NCI-H2227 treated with DMSO at 0.1 percent for 48 hours (cell line): ENCODE measurements at places on chromosomes 5 and 9.
A peak's percentile ranks its signal among the peaks of the same experiment; 100 is the strongest.

- DNase-seq, result no peak
Measured at GRCh38 chr9:121609822-121610637, 41.4 kb upstream of the DAB2IP start.

DNA sequence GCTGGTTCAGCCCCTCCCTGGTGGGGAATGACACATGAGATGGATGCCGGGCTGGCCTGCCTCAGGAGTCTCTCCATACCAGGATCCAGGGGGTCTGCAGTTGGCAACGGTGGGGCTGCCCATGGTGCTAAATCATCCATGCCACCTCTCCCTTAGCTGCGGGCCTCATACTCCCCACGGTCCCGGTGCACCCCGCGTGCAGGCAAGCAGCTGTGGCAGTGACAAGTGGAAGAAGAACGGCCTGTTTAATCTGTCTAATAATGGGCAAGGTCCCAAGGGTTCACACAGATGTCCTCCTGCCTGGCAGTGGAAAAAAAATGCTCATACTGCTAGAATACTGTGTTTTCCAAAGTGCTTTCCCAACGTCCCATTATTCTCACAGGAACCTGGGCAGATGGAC, 196.9 kb upstream of the PANK3 start:
- DNase-seq, result no peak

GRCh38 chr5:61467766-61468482, 135.9 kb downstream of the ZSWIM6 start:
- DNase-seq, result no peak

- DNase-seq, result no peak
Measured at GRCh38 chr9:36213387-36213786, 22.7 kb downstream of the CLTA start.

DNA sequence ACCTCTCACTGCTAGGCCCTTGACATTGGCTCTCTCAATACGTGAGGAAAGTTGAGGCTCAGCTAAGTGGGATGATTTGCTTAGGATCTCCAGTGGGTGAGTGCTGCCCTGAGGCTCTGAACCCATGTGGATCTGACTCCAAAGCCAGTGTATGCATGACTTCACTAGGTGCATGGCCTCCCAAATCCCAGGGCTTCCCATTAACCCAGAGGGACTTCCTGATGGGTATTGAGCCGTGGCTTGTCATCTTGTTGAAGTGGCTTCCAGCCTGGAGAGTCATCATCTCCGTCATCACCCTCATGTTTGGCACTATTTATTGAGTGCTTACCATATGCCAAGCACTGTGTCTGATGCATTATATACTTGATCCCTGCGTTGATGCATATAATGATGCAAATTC, 37.3 kb upstream of the TEX48 start:
- DNase-seq, result no peak

DNA sequence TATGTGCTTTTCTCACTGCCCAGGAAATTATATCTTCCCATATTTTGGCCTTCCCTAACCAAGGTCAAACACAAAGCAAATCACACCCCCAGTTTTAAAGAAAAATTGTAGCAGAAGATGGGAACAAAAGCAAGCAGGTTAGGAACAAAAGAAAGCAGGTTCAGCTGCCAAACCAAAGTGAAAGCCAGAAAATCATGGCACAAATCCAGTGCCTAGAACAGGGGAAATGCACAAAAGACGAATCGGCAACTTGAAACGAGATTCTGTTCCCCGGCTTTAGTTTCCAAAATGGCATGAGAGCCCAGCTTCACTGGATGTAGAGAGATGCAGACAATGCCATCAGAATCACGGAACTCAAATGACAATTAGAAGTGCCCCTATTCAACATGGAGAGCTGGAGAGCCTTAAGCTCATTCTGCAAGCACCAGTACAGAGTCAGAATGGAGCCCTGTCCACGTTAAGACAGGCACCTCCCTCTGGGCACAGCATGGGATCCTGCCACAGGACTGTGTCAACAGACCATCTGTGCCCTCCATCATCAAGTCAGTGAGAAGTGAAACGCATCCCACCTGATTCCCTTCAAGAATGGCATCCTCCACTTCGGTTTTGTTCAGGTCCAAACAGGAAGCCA, 13.8 kb downstream of the DNAH5 start:
- DNase-seq, result peak; percentile 81

DNA sequence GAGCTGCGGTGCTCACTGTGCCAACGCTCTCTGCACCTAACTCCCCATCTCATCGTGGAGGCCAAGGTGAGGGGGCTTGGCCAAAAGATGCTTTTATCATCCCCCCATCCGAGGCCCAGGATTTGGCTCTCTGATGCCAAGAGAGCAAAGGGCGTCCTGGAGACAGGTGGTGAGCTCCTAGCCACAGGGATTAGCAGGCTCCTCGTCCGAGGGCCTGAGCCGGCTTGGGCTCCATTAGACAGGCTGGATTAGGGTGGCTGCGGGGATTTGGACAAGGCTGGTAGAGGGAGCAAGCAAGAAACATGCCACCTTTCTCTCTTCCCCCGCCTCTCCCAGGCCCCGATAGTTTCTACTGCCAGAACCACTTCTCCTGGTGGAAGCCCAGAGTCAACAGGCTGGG, 1.0 kb upstream of the GRM6 start:
- DNase-seq, result no peak

- DNase-seq, result no peak
Measured at GRCh38 chr5:166722939-166723338, 1568.5 kb upstream of the WWC1 start.

GRCh38 chr5:174547814-174548213, 176.6 kb upstream of the MSX2 start:
- DNase-seq, result no peak

- no peak for DNase-seq
Measured at GRCh38 chr5:171782332-171782966, 3.2 kb upstream of the SMIM23 start.

- peak; percentile 53 for DNase-seq
Measured at GRCh38 chr5:142548739-142549275, 137.1 kb downstream of the FGF1 start.

- no peak for DNase-seq
Measured at GRCh38 chr9:94610181-94610606, 16.6 kb upstream of the FBP2 start.

- no peak for DNase-seq
Measured at GRCh38 chr9:93427655-93428379, 23.7 kb upstream of the FAM120A start.

GRCh38 chr9:115127191-115127817, 9.3 kb upstream of the TNC start:
- DNase-seq, result no peak

DNA sequence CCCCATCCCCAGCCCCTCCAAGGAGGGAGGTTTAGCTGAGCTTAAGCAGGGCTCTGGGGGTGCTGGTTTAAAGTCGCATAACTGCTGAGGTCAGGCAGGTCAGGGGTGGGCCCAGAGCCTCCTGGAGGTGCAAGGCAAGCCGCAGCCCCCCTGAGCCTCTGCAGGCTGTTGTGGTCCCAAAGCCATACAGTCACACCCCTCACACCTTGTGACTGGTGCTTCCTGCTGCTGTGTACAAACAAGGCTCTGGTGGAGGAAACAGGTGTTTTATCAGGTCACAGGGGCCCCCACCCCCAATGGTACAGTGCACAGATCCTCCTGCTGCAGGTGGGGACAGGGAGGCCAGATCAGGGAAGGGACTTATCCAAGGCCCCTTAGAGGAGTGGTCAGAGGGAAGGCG, 8.0 kb downstream of the TCF7 start:
- DNase-seq, result no peak

DNA sequence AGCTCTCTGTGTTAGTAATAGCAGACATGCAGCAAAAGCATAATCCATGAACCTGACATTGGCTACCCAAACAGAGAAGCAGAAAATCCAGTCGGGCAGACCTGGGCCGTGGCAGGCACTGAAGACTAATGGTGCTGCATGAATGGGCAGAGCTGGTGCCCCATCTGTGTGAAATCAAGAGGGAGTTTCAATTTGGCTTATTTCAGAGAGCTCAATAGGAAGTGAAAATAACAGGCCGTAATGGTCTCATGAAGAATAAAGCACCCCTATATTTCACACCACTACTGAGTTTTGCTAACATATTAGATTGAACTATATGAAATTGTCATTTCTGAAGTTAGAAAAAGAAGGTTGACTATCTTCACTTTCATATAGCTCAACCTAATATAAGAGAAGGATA, 149.7 kb downstream of the ENC1 start:
- DNase-seq, result no peak

GRCh38 chr5:62100201-62100600, 205.8 kb upstream of the KIF2A start:
- no peak for DNase-seq

- DNase-seq, result no peak
Measured at GRCh38 chr5:180401229-180401907, 48.2 kb upstream of the GFPT2 start.

DNA sequence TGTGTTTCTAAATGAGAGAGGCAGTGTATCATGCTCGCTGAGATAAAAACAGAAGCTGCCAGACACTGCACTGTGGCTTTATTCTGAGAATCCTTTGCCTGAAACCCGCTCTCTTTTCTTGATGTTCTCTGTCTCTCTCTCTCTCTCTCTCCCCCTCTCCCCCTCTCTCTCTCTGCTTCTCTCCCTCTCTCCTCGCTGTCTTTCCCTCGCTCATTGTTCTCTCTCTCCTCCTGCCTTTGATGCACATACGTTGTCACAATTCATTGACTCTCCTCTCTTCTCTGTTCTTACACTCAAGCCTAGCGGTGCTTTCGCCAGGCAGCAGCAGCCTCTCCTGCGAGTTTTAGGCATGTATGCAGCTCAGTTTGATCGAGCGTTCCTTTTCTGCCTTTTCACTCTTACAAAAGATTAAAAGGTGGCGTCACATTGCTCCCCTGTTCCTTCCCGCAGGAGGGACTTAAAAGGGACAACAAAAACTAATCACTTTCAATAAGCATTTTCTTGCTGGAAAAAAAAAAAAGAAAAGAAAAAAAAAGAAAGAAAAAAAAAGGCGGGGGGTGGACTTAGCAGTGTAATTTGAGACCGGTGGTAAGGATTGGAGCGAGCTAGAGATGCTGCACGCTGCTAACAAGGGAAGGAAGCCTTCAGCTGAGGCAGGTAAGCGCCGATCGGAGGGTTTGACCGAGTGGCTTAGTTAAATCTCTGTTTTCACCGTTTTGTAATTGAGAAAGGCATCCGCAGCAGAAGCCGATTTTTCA, 717.9 kb upstream of the WWC1 start:
- peak; percentile 47 for DNase-seq

- no peak for DNase-seq
Measured at GRCh38 chr5:127351418-127351817, 60.8 kb downstream of the MEGF10 start.

DNA sequence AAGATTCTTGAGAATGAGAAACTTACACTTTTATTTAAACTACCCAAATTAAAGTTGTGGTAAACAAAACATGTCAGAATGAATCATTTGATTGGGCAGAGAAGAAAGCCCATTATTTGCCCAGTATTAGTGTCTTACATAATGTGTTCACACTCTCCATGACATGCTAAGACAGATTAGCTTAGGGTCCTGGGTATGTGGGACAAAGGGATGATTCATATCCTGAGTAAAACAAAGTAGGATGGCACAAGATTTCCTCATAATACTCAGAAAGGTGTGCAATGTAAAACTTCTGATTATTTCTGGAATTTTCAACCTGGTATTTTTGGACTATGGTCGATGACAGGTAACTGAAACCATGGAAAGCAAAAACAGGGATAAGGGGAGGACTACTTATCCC, 183.9 kb upstream of the POU5F2 start:
- no peak for DNase-seq

GRCh38 chr9:129623331-129623730, 2.4 kb upstream of the C9orf50 start:
- no peak for DNase-seq

- no peak for DNase-seq
Measured at GRCh38 chr5:150783422-150783928, 4.9 kb downstream of the SMIM3 start.

DNA sequence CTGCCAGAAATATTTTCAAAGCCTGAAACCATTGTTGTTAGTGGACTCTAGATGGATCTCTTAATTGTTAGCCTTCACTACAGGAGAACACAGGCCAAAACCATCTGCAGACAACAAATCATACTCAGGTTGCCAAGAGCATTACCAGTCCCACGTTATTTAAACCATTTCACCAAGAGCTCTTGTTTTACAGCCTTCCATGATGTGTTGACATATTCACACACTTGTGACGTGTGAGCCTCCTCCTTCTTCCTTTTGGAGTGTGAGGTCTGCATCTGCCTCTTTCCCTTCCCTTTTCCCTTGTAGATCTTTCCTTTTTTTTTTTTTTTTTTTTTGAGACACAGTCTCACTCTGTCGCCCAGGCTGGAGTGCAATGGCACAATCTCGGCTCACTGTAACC, 279.0 kb downstream of the AUH start:
- DNase-seq, result no peak

DNA sequence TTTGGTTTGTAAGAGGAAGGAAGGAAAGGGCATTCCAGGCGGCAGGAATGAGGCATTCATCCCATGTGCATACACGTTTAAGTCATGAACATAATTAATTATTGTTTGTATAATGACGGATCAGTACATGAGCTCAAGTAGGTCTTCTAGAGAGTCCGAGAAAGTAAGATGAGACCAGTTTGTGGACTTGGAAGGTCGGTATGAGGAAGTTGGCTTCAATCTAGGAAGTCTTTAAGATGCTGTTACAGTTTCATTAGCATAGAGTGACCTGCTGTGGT, 2.1 kb downstream of the GTF3C4 start:
- DNase-seq, result no peak

DNA sequence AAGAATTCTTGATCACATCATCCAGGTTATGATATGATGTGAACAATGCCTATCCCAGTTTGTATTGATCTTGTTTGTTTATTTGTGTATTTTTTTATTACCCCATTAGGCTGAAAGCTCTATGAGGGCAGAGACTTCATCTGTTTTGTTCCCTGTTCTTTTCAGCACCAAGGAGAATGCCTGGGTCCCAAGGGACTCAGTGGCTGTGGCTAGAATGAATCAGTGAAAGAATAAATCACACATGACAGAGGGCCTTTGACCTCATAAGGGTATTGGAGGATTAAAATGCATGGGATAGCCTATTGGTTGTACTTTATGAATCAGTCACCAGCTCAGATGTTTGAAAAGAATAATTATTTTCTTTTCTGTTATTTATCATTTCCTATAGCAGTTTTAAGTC, 292.2 kb downstream of the GAS1 start:
- DNase-seq, result no peak

GRCh38 chr9:136021171-136021871, 60.1 kb upstream of the UBAC1 start:
- no peak for DNase-seq

- no peak for DNase-seq
Measured at GRCh38 chr9:132184124-132184523, 22.3 kb downstream of the NTNG2 start.

DNA sequence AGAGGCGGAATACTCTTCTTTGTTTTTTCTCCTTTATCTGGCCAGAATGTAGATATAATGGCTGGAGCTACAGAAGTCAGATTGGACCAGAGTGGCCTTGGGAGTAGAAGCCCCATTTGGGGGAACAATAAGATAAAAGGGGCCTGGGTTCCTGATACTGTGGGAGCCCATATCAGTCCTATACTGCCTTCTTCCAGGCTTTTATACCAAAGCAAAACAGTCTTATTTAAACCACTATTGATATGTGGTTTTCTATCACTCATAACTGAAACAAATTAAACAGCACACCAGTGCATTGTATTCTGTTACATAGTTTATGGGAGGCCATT, 14.3 kb downstream of the SPAAR start:
- DNase-seq, result no peak

GRCh38 chr5:136892000-136892399, 526.7 kb upstream of the TRPC7 start:
- DNase-seq, result no peak
